Stimulated activated CD8-positive, alpha-beta memory T cell treated with anti-CD3 and anti-CD28 coated beads, Interleukin-4, amount 100 ng/mL, for 1 hour (primary cell): ENCODE measurements at places on chromosomes 7 and 10.

- DNase-seq: no peak
These were observed 18.0 kb upstream of the SLF2 start for GRCh38 chr10:100894589-100895294.

DNA sequence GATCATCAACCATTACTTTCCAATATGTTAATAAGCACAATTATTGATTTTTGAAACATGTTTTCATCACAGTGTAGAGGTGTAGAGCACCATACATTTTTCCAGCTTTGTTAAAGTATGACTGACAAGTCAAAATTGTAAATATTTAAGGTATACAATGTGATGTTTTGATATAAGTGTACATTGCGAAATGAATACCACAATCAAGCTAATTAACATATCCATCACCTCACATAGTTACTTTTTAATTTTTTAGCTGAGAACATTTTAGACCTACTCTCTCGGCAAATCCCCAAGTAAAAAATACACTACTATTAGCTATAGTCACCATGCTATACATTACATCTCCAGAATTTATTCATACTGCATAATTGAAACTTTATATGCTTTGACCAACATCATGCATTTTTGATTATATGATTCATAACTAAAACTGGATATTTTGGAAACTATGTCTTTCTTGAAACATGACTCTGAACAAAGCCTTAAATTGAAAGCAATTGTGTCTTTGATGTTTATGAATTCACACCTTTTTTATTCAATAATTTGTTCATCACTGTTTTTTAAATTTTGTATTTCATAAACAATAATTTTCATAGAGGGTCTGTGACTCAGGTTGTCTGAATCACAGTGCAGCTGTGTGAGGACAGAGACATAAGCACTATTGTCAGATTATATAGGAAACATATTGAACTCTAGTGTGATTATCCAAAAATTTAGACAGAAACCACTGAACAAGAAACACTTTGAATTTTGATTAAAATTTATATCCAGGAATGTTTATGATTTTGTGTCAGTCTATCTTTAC is 486.1 kb downstream of the SEMA3D start:
- DNase-seq: no peak

DNA sequence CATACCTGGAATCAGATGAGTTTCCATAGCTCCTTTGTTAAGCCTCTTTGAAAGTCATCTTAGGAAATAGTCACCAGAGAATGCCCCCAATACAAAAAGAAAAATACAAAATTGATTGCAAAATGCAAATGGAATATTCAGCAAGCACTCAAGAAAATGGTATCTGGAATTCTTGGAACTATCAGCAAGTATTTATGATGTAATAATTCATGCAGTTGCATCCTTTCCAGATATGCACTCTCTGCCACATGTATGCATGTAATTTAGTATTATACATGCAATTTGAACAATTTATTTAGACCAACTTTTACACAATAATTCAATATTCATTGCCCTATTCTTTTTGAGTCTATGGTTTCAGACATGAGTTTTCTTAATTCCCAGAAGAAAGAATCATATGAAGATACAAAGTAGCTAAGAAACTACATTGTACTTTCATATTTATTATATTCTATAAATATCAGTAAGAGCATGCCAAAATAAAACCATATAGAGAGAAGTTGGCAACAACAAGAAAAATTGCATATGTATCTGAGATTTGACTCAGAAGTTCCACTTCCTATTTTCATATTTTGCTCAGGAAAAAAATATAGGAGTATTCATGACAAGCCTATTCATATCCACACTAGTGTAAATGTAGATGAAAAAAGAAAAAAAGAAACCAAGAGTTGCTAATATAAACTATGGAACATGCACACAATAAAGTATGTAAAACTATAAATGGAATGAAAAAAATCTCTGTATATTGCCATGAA is 338.5 kb downstream of the SEMA3D start:
- DNase-seq: no peak

DNA sequence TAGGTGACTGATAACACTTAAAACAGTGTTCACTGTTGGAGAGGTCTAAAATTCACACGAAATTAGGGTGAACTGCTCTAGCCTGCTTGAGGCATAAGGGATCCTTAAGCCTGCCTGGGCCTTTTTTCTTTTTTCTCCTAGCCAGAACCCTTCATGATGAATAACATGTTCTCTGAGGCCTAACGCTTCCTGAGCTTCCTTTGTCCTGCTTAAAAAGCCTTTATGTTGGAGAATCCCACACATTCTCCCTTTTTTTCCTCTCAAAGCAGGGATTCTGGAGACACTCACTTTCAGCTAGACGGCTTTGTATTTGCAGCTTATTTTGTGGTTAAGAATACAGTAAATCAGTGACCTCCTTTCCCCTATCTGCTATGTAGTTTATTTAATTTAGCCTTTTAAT is 354.7 kb upstream of the PHF14 start:
- DNase-seq: no peak

DNA sequence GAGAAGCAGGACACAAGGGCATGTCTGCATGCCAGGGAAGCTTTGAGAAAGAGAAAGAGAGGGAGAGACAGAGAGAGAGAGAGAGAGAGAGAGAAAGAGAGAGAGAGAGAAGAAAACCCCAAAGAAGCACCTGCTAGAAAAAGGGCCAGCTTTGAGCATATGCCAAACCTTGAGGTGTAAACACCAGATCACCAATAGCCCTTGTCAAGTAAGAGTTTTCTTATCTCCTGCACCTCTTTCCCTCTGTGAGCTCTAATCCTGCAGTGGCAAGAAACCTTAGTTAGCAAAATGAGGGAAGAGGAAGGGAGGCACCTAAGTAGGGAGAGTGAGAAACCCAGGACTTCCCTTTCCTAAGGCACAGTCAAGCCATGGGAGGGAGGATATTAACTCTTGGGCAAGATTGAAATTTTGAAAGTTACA is 11.3 kb upstream of the TRDMT1 start:
- DNase-seq: no peak

- no peak for DNase-seq
These were observed 196.2 kb downstream of the BAMBI start for GRCh38 chr10:28873540-28873939.

- no peak for DNase-seq
These were observed 40.3 kb downstream of the PITRM1 start for GRCh38 chr10:3132036-3133025.

GRCh38 chr10:1737222-1738061 is at the start of gene ADARB2:
Gene ADARB2 (minus strand): TSS chr10:1737525.
- no peak for DNase-seq

DNA sequence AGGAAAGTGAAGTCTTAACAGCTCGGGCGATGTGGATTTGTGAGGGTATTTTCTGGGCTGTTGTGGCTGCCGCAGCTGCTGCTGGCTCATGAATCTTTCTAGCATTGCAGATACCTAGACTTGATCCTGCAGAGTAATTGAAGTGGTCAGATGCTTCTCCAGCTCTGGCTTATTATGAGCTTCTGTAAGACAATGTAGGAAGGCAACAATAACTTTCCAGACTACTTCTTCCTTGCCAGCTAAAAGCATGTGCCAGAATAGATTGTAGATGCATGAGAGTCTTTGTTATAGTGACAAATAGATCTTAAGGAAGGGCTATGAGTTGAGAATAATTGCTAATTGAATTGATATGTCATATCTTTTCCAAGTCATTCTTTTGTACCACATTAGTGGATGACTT is 461.4 kb upstream of the POT1 start:
- DNase-seq: no peak

GRCh38 chr10:33115738-33116719 is 158.0 kb upstream of the ITGB1 start:
- no peak for DNase-seq

- no peak for DNase-seq
These were observed 63.0 kb downstream of the INSIG1 start for GRCh38 chr7:155360495-155361345.
